Upper lobe of right lung (tissue), 1 donor: ENCODE measurements at places on chromosomes 1 and 21. TPM values are rescaled to one million over a fixed set of nuclear protein-coding genes. Genes with fewer than 3 reads are reported as not detected.
A peak's percentile ranks its signal among the peaks of the same experiment; 100 is the strongest.

FHAD1 gene
- total RNA-seq: 2.4 TPM

FMO3 gene
- 22.7 TPM for total RNA-seq

GBP4 gene
- 32.9 TPM for total RNA-seq

RHD gene
- not detected for total RNA-seq

KIF26B gene
- total RNA-seq: 3.4 TPM

OR10J1 gene
- not detected for total RNA-seq

ACBD3 gene
- 42.2 TPM for total RNA-seq

SH3BP5L gene
- total RNA-seq: 21.3 TPM

TMEM82 gene
- total RNA-seq: not detected

DNA sequence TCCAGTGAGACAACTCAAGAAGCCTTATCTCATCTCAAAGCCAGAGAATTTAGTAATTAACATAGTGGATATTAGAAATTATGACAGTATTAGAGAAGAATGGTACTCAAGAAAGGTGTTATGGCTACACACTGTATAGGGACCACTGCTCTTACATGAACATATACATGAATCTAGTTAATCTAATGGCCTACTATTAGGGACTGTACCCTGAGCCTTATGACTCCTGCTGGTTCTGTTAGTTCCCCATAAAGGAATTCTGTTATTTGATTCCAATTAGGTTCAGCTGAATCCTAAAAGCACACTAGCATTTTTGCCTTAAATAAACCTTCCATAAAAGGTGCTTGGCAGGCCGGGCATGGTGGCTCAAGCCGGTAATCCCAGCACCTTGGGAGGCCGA is 39.7 kb downstream of the EGLN1 start:
- DNase-seq: no peak

DNA sequence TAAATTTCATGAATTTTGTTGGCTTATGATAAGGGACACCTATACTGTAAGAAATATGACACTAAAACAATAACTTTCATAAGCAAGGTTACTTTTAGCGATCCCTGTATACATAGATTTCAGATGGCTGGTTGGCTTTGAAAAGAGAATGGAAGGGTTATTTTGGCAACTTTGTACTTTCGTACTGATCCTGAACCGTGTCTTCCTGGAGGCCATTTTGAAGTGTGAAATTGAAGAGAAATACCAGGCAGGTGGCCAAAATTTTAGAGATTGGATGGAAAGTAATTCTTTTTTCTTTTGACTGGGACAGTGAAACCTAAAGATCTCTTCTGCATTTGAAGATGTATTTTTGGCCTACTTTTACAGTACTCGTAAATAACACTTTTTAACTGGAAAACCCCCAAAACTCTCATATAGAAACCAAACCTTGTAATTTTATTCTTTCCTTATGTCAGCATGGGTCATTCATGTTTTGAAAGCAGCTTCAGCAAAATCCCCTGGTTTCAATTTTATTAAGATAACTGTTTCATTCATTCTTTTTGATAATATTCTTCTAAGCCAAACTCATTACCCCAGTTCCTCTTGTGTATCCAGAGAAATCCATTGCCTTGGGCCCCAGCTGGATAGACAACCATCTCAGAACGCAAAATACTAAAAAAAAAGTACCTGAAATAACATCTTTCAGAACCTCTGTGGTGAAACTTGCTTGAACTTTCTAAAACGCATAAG is 38.4 kb upstream of the ZNF281 start:
- no peak for DNase-seq

DNA sequence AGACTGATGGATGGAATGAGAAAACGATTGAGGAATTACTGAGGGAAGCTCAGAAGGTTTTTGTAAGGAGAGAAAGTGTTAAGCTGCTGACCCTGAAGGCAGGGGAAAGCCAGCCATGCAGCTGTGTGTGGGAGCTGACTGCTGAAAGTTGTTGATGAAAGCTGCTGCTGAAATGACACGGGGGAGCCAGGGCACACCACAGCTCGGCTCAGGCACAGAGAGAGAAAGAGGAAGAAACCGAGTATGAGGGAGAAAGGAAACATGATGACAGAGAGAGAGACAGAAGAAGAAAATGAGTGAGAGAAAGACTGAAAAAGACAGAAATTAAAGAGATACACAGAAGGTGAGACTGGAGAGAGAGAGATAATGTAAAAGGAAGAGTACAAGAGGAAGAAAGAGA is 115.5 kb downstream of the LRRC53 start:
- no peak for DNase-seq

DNA sequence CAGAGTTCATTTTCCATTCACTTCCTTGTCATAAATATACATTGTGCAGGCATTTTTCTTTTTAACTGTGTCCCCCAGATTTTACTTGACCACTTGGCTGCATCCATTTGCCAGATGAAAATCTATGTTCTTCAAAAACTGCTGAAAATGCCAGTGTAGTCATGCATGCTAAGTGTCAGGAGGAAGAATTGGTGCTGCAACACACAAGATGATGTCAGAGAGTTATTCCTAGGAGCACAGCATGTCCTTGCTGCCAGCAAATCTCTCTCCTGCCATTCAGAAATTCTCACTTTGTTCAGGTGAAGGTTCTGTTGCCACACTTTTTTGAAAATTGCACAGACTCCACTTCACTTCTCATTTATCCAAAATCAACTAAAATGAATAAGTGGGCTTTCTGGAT is 106.4 kb upstream of the MAGI3 start:
- no peak for DNase-seq

DNA sequence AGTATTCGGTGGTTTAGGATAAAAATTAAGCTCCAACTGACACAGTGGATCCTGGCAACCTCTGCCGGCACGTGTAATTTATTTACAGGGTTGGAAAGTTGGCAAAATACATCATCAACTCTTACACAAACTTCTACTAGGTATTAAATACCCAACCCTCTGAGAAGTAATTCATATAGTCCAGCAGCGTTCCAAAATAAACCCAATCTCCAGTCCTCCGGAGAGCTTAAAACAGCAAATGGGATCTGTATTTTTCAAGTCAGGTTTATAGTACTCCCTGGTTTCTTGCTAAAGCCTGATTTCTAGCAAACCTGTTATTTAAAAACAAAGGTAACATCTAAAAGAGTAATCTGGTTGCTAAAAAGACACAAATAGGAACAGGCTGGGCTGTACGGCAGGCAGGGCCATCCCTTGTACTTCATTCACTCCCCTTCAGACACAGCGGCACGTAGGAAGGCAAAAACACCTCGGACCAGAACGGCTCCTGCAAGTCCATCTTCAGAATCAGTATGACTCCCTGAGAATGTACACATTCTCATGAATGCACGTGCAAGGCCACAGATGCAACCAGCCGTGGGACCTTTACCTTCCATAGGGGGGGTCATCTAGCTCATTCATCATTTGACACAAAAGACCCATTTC is 8.6 kb downstream of the GLIS1 start:
- DNase-seq: no peak

DNA sequence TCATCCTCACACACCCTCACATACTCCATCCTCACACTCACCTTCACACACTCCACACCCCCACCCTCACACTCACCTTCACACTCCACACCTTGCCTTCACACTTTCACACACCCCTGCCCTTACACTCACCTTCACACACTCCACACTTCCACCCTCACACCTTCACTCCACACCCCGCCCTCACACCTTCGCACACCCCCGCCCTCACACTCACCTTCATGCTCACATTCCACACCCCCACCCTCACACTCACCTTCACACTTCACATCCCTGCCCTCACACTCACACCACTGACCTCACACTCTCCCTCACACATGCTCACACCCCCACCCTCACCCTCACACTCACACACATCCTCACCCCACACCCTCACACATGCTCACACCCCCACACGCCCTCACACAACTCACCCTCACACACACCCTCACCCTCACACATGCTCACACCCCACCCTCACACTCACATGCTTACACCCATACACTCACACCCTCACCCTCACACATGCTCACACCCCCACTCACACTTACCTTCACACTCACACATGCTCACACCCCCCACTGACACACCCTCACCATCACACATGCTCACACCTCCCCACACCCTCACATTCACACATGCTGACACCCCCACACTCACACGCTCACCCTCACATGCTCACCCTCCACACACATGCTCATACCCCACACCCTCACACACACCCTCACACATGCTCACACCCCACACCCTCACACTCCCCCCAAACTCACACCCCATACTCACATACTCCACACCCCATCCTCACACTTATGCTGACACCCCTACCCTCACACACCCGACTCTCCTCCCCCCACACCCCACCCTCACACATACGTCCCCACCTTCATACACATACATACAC is 44.5 kb upstream of the EDN2 start:
- DNase-seq: peak; percentile 51

GRCh38 chr1:240363315-240363714 is 248.6 kb downstream of the GREM2 start:
- no peak for DNase-seq

GRCh38 chr1:152398812-152399698 is 15.0 kb downstream of the CRNN start:
- DNase-seq: no peak

- DNase-seq: no peak
These were observed 65.7 kb downstream of the PSMG1 start for GRCh38 chr21:39117440-39117970.

DNA sequence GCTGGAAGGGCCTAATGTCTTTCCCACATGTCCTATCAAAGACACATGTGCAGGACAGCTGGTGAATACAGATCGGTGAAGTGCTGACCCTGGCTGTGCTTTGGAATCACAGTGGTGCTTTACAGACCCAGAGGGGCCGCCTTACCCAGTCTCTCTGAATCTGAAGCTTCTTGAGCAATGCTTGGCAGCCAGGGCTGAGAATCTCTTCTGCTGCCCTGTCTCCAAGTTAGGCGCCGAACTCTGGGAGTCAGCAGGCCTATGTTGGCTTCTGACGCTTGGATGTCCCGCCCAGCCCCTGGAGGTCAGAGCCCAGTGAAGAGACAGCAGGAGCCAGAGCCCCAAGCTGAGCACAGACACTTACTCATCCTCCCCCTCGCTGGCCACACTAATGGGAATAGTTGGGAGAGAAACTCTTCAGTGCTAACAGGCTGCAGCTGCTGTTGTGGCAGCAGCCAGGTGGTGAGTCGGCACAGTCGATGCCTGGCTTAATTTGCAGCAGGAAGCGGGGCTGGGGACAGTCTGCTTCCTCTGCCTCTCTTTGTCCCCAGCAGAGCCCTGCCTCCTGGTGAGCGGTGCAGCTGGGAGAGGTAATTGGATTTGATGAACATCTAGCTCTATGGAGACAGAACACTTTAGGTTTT is 68.1 kb downstream of the URB2 start:
- peak; percentile 69 for DNase-seq

- DNase-seq: no peak
These were observed 14.5 kb downstream of the POGZ start for GRCh38 chr1:151444783-151445177.

DNA sequence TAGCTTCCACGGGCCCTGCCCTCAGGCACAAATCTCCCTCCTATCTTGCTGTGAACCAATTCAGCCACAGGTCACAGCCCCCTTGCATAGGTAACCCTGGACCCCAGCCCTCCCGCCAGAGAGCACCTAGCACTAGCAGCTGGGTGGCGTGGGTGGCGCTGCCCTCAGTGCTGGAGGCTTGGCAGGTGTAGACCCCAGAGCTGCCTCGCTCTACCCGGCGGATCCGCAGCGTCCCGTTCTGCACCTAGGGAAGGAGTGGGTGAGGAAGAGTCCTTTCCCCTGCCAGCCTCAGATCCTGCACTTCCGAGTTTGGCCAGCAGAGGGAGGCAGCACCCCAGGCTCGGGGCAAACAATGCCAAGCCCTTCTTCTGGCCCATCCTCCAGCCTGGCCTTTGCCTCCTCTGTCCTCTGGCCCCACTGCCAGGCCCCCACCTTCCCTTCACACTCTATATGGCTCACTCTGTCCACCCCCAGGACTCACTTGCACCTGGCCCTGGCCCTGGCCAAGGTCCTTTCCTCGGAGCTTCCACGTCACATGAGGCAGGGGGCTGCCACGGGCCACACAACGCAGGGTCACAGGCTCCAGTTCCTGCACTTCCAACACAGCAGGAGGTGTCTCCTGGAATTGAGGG is 9.0 kb downstream of the IGSF9 start:
- DNase-seq: peak; percentile 85

DNA sequence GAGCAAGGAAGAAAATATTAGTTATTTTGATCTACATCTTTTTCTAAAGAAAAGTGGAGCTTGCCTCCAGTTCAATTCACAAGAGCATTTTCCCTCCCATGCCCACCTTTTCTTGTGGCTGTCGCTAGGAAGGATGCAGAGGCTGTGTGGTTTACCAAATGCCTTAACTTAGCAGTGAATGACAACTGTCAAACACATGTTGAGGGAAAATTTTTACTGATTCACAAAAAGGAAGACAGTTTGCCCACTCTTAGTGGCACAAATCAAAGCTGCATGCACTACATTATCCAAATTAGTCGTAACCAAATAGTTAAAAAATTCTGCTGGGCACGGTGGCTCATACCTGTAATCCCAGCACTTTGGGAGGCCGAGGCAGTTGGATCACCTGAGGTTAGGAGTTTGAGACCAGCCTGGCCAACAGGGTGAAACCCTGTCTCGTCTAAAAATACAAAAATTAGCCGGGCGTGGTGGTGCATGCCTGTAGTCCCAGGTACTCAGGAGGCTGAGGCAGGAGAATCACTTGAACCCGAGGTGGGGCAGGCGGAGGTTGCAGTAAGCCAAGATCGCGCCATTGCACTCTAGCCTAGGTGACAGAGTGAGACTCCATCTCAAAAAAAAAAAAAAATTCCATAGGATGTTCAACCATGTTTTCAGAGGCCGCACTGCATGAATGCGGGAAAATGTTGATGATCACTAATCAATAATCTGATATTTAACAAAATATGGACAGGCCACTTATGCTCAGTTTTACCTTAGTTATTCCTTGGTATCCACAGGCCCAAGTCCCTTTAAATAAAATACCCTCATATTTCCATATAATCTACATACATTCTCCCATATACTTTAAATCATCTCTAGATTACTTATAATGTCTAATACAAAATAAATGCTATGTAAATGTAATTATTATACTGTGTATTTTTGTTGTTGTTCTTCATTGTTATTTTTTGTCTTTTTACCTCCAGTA is 9.0 kb downstream of the COX20 start:
- no peak for DNase-seq

DNA sequence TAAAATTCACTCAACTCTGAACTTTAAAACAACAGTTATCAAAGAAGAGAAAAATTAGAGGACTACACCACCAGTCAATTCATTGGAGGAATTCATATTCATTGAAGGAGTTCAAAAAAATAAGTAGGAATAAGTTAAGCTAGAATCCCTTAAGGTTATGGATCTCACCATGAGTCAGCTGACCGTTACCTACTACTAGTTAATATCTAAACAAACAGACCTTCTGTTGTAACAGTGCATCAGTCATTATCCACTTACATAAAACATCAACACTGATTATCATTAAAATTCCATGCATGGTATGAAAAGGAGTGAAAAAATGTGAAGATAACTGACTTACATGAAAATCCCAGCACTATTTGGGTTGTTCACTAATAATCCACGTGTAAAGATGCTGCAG is 44.9 kb downstream of the FOXJ3 start:
- DNase-seq: no peak

GRCh38 chr21:33101300-33101911 is 31.5 kb downstream of the OLIG1 start:
- DNase-seq: no peak

- no peak for DNase-seq
These were observed 66.9 kb upstream of the KCND3 start for GRCh38 chr1:112056354-112056753.

GRCh38 chr1:209675565-209676154 is 448 bp downstream of the G0S2 start:
- DNase-seq: peak; percentile 69
